ENCODE measurements at places on chromosomes 6 and 20.

DNA sequence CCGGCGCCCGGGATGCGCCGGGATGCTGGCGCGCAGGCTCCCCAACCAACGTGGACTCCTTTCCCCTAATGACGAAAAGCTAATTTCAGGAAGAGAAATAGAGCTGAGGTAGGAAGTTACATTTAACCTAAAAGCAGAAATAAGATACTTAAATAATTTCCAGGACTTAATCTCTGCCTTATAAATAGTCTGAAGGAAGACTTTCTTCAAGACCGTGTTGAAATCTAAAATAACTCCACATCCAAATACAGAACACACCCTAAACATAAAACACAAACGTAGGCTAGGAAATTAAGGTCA lies 1.3 kb downstream of the ASF1A start:
- no peak for DNase-seq

DNA sequence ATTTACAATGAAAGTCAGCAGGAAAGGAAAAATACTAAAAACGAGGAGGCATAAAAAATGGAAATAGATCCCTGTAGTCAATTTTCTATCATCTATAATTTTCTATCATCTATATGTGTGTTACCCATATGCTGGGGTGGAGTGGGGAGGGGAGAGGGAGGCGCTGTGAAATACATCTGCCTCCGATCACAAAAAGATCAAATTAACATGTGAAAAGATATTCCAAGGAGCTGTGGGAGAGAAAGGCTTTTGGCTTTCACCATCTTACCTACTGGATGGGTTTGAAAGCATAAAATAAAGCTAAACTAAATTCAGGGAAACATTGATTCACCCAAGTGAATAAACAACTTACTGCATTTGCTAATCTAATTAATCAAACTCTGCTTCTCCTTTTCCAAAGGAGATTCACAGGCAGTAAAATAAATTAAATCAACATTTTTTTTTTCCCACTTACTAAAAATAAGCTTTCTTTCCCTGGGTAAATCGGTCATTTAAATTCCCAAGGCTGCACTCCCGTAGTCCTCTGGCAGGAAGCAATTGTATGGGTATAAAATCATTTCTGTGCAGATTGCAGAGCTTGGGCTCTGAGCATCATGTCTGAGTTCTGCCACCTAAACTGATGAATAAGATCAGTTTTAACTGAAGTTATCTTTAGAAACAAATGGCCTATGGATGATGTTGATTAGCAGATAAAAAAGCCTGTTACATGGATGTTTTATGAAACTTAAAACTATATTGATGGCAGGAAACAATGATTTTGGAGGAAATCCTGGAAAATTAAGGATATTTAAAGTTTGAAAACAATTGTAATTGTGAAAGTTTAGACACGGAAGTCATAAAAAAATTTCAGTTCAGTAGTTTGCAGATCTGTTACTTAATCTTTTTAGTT lies 147.9 kb downstream of the SOX4 start:
- DNase-seq, result peak; percentile 25

GRCh38 chr6:20509212-20509611 lies 25.0 kb upstream of the CDKAL1 start:
- no peak for DNase-seq

- DNase-seq, result no peak
Measured at GRCh38 chr6:16109659-16110305, 19.1 kb upstream of the MYLIP start.

DNA sequence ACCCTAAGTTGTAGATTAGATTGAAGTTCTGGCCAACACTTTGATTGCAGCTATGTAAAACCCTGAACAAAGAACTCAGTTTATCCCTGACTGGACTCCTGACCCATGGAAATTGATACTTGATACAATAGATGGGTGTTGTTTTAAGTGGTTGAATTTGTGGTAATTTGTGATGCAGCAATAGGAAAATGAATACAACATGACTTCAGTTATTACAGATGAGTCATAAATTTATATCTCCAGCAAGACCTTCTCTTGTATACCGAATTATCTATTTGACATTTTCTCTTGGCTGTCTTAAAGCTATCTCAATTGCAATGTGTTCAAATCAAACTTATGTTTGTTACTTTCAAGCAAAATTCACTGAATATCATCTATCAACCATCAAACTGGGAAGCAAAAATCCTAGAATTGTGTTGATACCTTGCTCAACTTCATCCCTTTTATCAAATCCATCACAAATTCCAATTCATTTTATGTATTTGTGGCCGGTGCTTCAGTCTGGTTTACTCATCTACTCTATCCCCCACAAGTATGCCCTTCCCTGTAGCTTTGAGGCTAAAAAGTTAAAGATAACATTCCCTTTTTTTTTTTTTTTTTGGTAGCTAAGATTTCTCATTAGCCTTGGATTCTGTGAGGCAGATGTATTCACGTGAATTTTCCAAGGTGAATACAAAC lies 129.4 kb upstream of the CENPW start:
- no peak for DNase-seq

GRCh38 chr20:63691711-63692435 lies 4.6 kb upstream of the TNFRSF6B start:
- DNase-seq, result no peak

All from SHP77 (cell line).